ENCODE measurements at places on chromosomes 13 and 19. TPM values are rescaled to one million over a fixed set of nuclear protein-coding genes. Genes with fewer than 3 reads are reported as not detected.

GRCh38 chr13:110387451-110388107, 80.5 kb downstream of the COL4A2 start:
- H3K4me3 ChIP-seq: peak overlapping the region; percentile 24
- peaks cover 8% of the 10 kb centered on the region for H3K36me3 ChIP-seq
- H3K27ac ChIP-seq: peak overlapping the region; percentile 87
- peaks cover 80% of the 10 kb centered on the region for H3K4me1 ChIP-seq

DNA sequence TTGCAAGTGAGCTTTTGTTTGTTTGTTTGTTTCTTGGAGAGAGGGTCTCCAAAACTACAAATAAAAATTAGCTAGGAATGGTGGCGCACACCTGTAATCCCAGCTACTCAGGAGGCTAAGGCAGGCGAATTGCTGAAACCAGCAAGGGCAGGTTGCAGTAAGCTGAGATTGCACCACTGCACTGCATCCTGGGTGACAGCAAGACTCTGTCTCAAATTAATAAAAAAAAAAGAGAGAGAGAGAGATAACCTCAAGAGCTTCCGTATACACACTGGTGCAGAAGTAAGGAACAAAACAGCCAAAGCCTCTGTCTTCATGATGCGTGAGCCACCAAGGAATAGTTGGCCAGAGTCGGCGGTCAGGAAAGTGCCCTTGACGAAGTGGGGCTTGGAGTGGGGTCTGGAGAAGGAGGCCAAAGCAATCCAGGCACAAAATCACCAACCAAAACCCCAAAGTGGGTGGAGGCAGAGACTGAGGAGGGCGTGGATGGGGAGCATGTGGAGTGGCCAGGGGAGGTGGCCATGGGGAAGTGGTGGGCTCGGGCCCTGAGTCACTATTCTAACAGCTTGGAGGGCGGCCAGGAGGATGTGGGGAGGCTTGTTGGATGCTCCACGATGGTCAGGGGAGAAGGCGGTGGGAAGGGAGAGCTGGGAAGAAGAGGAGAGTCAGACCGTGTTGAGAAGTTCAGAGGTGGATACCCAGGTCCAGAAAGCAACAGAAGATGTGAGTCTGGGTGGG, 21.2 kb upstream of the TOMM40 start:
- H3K27me3 ChIP-seq: no peaks in the 10 kb centered on the region
- H3K27ac ChIP-seq: peak overlapping the region; percentile 66
- peaks cover 67% of the 10 kb centered on the region for H3K36me3 ChIP-seq
- no peaks in the 10 kb centered on the region for H3K4me1 ChIP-seq
- no peak overlapping the region for H3K4me3 ChIP-seq
- no peak for DNase-seq

GRCh38 chr19:41328157-41328841, 18.3 kb downstream of the CCDC97 start:
- peak overlapping the region; percentile 22 for H3K4me3 ChIP-seq
- no peak for DNase-seq
- H3K27me3 ChIP-seq: no peaks in the 10 kb centered on the region
- peaks cover 49% of the 10 kb centered on the region for H3K36me3 ChIP-seq

GRCh38 chr19:39193803-39194202, 3.0 kb upstream of the NCCRP1 start:
- no peaks in the 10 kb centered on the region for H3K36me3 ChIP-seq
- no peak overlapping the region for H3K4me3 ChIP-seq
- H3K27ac ChIP-seq: no peak overlapping the region
- peaks cover 6% of the 10 kb centered on the region for H3K4me1 ChIP-seq
- peaks cover 29% of the 10 kb centered on the region for H3K27me3 ChIP-seq

The POGLUT2 gene
- 4.8 TPM for total RNA-seq

- peaks cover 2% of the 10 kb centered on the region for H3K36me3 ChIP-seq
- DNase-seq: no peak
- no peak overlapping the region for H3K4me3 ChIP-seq
- H3K27me3 ChIP-seq: no peaks in the 10 kb centered on the region
These were observed 1.8 kb upstream of the ZNF83 start for GRCh38 chr19:52639996-52640395.
